K562 (cell line): ENCODE measurements at places on chromosomes 6 and 20. TPM values are rescaled to one million over a fixed set of nuclear protein-coding genes. Genes with fewer than 3 reads are reported as not detected.

RAMACL gene
- 0.09 and 0.12 TPM in 2 replicates for polyA plus RNA-seq

FAM184A gene
- polyA plus RNA-seq = 9.9 and 10.1 TPM in 2 replicates

DNA sequence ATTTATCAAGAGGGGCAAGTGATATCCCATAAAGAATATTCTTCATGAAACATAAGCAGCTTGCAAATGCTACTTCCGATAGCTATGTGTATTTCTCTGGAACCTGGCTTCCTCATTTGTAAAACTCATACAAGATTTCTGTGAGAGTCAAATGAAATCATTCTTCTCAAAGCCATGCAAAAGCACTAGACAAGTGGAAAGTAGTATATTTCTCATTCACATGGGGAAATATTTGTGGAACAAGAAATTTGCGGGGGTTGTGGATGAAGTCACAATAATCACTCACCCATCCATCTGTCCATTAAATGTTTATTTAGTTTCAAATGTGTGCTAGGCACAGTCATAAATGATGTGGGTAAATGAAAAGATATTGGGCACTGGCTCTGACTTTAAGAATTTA lies 150.5 kb downstream of the IPCEF1 start:
- no peak overlapping the region for H3K27ac ChIP-seq
- H3K36me3 ChIP-seq = no peaks in the 10 kb centered on the region
- H3K27me3 ChIP-seq = no peaks in the 10 kb centered on the region
- H3K4me3 ChIP-seq = no peak overlapping the region
- no peaks in the 10 kb centered on the region for H3K4me1 ChIP-seq

DNA sequence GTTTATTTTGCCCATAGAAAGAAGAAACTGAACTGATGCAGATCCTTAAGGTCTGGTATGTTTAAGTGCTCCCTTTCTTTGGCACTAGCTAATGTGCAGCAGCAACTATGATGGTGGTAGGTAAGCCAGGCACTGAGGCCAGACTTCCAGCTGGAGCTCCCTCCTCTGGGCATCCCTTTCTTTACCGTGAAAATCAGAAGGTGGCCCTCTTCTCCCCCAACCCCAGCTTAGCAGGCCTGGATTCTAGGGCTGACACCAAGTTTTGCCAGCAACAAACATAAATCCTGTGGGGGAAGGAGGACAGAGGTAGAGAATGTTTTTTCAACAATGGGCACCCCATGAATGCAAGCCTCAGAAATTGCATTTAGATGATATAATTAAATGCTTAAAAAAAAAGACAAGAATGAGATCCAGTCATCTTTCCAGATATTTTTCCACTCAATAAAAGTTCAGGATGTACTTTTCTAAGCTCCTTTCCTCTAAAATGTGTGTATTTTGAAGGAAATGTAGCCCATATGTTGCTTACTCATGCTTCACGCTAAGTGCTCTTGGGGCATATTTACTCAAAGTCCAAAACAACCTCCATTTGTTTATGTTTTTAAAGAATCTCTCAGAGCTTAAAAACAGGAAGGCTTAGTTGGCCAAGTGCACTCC lies 123.9 kb upstream of the NXT1 start:
- H3K27ac ChIP-seq = no peak overlapping the region
- no peak for DNase-seq
- no peaks in the 10 kb centered on the region; the same call in 2 of the 3 replicates for H3K27me3 ChIP-seq
- H3K36me3 ChIP-seq = no peaks in the 10 kb centered on the region
- H3K4me1 ChIP-seq = no peaks in the 10 kb centered on the region; the same call in 1 of the 2 replicates

HLA-DMB gene
- 0.03 TPM in 1 of 2 replicates, not detected in the other for polyA plus RNA-seq

GRCh38 chr6:50722829-50723554 lies 9.7 kb downstream of the TFAP2D start:
- no peaks in the 10 kb centered on the region for H3K36me3 ChIP-seq
- H3K4me3 ChIP-seq = no peak overlapping the region
- H3K27ac ChIP-seq = no peak overlapping the region
- no peaks in the 10 kb centered on the region; the same call in 2 of the 3 replicates for H3K27me3 ChIP-seq

DNA sequence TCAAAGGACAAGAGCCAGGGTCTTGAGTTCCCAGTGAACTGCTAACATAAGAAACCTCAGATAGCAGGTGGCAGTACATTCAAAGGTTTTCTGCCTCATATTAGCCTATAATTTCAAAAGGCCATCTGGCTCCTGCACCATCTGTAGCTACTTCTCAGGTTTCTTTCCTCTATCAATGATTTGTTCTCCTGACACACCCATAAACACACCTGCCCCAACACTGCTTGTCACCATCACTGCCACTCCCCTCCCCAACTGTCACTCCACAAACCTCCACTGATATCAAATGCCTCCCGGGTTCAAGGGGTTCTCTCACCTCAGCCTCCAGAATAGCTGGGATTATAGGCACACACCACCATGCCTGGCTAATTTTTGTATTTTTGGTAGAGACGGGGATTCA lies 152.7 kb upstream of the SLC22A16 start:
- no peak for DNase-seq
- no peak overlapping the region for H3K4me3 ChIP-seq
- H3K27me3 ChIP-seq = no peaks in the 10 kb centered on the region
- no peak overlapping the region for H3K27ac ChIP-seq

- no peak overlapping the region for H3K27ac ChIP-seq
- no peaks in the 10 kb centered on the region for H3K4me1 ChIP-seq
- DNase-seq = no peak
- H3K4me3 ChIP-seq = no peak overlapping the region
- no peaks in the 10 kb centered on the region for H3K27me3 ChIP-seq
Observed at GRCh38 chr6:126811321-126811720, 307.1 kb upstream of the RSPO3 start.

FAM217A gene
- polyA plus RNA-seq = not detected in 2 replicates

PDYN gene
- polyA plus RNA-seq = not detected in 2 replicates

SSR1 gene
- 107 and 110 TPM in 2 replicates for polyA plus RNA-seq

DNA sequence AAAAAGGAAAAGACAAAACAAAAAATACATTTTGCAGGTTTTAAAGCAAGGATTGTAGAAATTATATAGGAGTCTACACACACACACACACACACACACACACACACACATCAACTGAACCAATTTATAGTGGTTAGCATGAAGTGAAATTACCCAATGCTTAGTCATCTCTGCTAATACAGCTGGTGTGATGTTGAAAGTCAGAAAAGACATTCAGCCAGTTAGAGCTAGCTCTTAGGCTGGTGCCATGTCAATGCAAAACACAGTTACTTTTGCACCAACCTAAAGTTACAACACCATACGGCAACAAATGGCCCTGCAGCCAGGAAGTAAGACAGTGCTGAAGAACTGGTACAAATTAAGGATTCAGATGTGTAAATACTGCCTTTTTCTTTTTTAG lies 15.2 kb downstream of the FAM210B start:
- peaks cover 96% of the 10 kb centered on the region for H3K36me3 ChIP-seq
- no peak overlapping the region for H3K4me3 ChIP-seq
- H3K27ac ChIP-seq = no peak overlapping the region; the same call in 2 of the 3 replicates
- H3K4me1 ChIP-seq = no peaks in the 10 kb centered on the region

OR2B6 gene
- 11.7 and 15.2 TPM in 2 replicates for polyA plus RNA-seq
